Stimulated activated CD8-positive, alpha-beta memory T cell treated with anti-CD3 and anti-CD28 coated beads, Interleukin-2, amount 100 ng/mL, for 1 hour (primary cell): ENCODE measurements at places on chromosomes 11 and 22.

GRCh38 chr22:20267441-20268278 lies 458 bp downstream of the RTN4R start:
- no peak for DNase-seq

GRCh38 chr22:28448625-28449024 lies 231.0 kb downstream of the TTC28 start:
- DNase-seq: no peak

DNA sequence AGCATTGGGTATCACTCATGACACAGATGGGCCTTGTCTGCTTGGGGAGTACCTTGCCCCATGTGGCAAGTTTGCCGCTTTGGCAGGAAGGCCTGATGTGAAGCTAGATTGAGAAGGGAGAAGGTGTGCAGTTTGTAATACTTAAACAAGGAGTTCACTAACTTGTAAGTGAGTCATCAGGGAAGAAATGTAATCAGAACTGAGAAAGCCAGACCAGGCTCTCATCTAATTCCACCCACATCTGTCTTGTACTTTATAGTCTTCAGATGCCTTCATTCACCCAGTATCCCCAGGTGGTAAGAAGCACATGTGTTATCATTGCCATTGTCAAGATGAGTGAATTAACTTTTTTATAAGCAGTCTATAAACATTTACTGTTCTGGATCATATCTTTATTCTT lies 116.0 kb upstream of the DDI1 start:
- DNase-seq: no peak

DNA sequence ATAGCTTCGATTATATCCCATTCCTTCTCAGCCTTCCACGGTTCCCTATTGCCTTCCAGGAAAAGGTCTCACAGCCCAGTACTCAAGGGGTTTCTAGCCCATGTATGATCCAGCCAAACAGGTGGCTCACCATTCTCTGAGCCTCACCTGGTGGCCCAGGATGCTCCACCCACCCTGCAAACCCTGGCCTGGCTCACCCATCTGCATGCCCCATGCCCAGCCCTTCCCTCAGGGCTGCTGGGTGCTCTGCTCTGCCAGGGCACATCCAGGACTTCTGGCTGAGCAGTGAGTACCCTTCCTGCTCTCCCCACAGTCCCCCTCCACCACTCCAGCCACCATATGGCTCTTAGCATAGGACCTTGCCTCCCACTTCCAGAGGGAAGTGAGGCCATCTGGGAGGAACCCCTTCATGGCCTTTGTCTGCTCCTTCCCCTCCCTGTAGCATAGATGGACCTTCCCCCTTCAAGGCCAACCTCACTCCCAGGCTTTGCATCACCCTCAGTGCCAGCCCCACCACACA lies 5.8 kb upstream of the RCOR2 start:
- DNase-seq: no peak

GRCh38 chr11:124762105-124762623 lies at the start of gene ESAM:
TSS of gene ESAM (minus strand) at chr11:124762290. CDS start at chr11:124762154, 136 bp downstream.
- DNase-seq: peak; percentile 57

- DNase-seq: no peak
Measured at GRCh38 chr22:21937821-21938070, 14.9 kb downstream of the PPM1F start.

DNA sequence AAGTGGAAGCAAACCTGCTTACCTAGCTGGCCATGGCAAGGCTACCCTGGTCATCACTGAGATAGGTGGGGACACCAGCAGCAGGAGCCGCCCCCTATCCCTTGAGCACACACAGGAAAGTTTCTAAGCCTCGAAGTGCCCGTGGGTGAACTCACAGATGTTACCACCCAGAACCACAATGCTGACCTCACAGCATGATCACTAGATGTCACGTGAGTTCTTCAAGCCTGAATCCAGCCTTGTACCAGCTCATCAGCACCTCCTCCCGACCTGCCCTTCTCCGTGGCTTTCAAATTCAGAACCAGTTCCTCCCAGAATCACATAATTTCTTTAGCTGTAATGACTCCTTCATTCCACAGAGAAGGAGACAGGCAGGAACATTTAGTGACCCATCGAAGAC lies 24.7 kb upstream of the TIMP3 start:
- DNase-seq: no peak

DNA sequence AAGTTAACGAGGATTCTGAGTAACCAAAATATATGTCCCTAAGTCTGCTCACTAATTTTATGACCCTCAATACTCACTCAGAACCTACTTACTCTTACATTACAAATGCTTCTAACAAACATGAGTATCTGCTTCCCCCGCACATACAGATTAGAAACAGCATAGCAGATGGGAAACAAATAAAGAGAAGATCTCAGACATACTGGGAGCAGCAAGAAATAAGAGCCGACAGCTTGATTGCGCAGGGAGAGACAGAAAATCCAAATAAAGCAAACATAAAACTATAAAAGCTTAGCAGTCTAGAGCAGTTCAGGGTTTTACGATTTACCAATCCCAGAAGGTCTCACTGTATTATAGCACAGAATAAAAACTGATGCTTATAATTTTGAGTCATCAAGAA lies 89.1 kb upstream of the DBX1 start:
- DNase-seq: no peak
